Pancreas (tissue), 10 donors: ENCODE measurements at places on chromosomes 11 and 22. TPM values are rescaled to one million over a fixed set of nuclear protein-coding genes. Genes with fewer than 3 reads are reported as not detected.

GRCh38 chr22:38338772-38339379, 21.6 kb upstream of the CSNK1E start:
- no peaks in the 10 kb centered on the region for H3K27me3 ChIP-seq
- peak; percentile 2 for DNase-seq
- H3K27ac ChIP-seq = no peak overlapping the region
- no peaks in the 10 kb centered on the region for H3K36me3 ChIP-seq
- peaks cover 5% of the 10 kb centered on the region for H3K4me1 ChIP-seq

DNA sequence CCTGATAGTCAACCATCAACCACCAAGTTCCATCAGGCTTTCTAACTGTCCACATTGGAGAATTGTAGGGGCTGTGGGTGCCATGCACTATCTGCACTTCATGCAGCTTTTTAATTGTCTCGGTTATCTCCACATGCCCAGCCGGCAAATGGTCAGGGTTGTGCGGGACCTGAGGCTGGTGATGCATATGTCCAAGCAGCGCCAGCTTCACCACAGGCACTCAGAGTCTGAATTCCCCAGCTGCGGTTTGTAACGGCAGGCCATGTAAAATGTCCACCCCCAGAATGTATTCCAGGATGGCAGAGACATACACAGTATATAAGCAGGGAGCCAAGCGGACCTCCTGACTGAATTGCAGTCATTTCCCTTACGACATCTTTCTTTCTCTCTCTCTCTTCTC, 435.6 kb downstream of the DYNC2H1 start:
- no peak overlapping the region for H3K27ac ChIP-seq
- H3K4me3 ChIP-seq = no peak overlapping the region
- no peaks in the 10 kb centered on the region for H3K4me1 ChIP-seq
- H3K36me3 ChIP-seq = no peaks in the 10 kb centered on the region

SMCO4 gene
- total RNA-seq = 18.6 TPM

DNA sequence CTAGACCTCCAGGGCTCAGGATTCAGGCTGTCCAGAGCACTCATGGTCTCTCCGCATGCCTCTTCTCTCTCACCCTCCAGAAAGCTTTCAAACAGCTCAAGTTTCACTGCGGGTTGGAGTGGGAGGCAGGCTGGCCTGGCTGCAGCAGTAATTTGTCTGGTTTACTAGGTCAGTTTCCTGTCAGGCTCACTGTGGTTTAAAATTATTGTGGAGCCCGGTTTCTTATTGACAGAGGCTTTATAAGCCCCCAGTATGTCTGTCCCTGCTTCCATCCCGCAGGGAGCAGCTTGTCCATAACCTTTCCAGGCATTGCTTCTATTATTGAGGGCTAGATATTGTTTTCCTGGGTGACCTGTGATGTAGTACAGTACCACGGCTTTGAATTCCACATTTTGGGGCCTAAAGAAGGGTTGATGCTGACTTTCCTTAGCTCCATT, 235.3 kb upstream of the SORL1-AS1 start:
- no peak overlapping the region for H3K27ac ChIP-seq
- H3K27me3 ChIP-seq = no peaks in the 10 kb centered on the region
- no peaks in the 10 kb centered on the region for H3K4me1 ChIP-seq
- no peak for DNase-seq
- H3K36me3 ChIP-seq = no peaks in the 10 kb centered on the region
- no peak overlapping the region for H3K4me3 ChIP-seq

- no peak for DNase-seq
- no peak overlapping the region for H3K27ac ChIP-seq
- H3K27me3 ChIP-seq = no peaks in the 10 kb centered on the region
- H3K4me1 ChIP-seq = no peaks in the 10 kb centered on the region
- H3K4me3 ChIP-seq = no peak overlapping the region
- H3K36me3 ChIP-seq = no peaks in the 10 kb centered on the region
Measured at GRCh38 chr22:34879001-34879400, 187.0 kb upstream of the ISX start.

- DNase-seq = no peak
- no peak overlapping the region for H3K27ac ChIP-seq
- H3K27me3 ChIP-seq = no peaks in the 10 kb centered on the region
Measured at GRCh38 chr11:14240221-14240620, 118.8 kb downstream of the RRAS2 start.

LDHAL6A gene
- total RNA-seq = not detected

HBD gene
- total RNA-seq = not detected

DNA sequence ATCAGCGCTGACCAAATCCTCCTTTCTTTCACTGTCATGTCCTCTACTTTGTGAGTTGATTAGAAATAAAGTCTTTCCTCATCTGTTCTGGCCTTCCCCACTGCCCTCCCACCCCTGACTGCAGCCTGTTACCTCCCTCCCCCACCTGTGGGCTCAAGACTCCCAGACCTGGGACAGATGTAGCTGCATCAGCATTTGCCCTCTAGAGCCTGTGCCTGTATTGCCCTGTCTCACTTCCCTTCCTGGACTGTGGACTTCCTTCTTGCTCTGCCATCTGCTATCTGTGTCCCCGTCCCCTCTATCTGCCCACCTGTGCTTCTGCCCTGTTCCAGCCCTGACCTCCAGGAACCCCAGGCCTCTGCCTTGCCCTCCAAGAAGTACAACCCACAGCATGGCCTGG, 122.5 kb downstream of the GALNT18 start:
- no peaks in the 10 kb centered on the region for H3K36me3 ChIP-seq
- H3K4me3 ChIP-seq = no peak overlapping the region
- no peaks in the 10 kb centered on the region for H3K4me1 ChIP-seq
- no peak overlapping the region for H3K27ac ChIP-seq
- DNase-seq = no peak
- no peaks in the 10 kb centered on the region for H3K27me3 ChIP-seq

PANX2 gene
- 0.67 TPM for total RNA-seq
